ENCODE measurements at places on chromosomes 13 and 19. TPM values are rescaled to one million over a fixed set of nuclear protein-coding genes. Genes with fewer than 3 reads are reported as not detected.

Gene UBE2L5
- total RNA-seq = not detected

Gene COL4A1
- 93.4 TPM for total RNA-seq

Gene ZNF577
- total RNA-seq = not detected

Gene OSCAR
- total RNA-seq = 0.19 TPM

Gene KLHL1
- not detected for total RNA-seq

Gene RAB20
- total RNA-seq = 1.5 TPM

Gene CD33
- total RNA-seq = not detected

Gene DNAAF3
- total RNA-seq = 5.7 TPM

Gene TTYH1
- total RNA-seq = 0.30 TPM

Gene PGLYRP1
- total RNA-seq = not detected

Gene TPTE2
- total RNA-seq = not detected

Gene QPCTL
- total RNA-seq = 8.0 TPM

Gene IL12RB1
- not detected for total RNA-seq

Gene ZNF317
- total RNA-seq = 18.2 TPM

Gene DACH1
- not detected for total RNA-seq

Gene METTL21C
- not detected for total RNA-seq

Gene SIX5
- 25.4 TPM for total RNA-seq

Gene ZNF471
- total RNA-seq = 0.03 TPM

Gene CEACAM1
- 2.4 TPM for total RNA-seq

Gene PLPPR3
- 4.8 TPM for total RNA-seq

Gene RFPL4A
- 0.53 TPM for total RNA-seq

Gene PSG7
- total RNA-seq = 0.07 TPM

Gene VWA8
- 8.0 TPM for total RNA-seq

Gene KLK2
- total RNA-seq = not detected

Gene CFAP97D2
- total RNA-seq = not detected

Gene TEX101
- total RNA-seq = not detected

Gene APOC4
- not detected for total RNA-seq

Gene MLLT1
- total RNA-seq = 19.2 TPM

Gene ZNF320
- not detected for total RNA-seq

Gene GNA15
- total RNA-seq = not detected

Gene FCAR
- not detected for total RNA-seq

Gene ZNF66
- not detected for total RNA-seq

Gene RDH8
- total RNA-seq = 0.27 TPM

Gene PRR22
- total RNA-seq = 2.9 TPM

All from A549 treated with GW870086 at 1 μM for 4 hours (cell line).